Motor neuron (in vitro differentiated cells): ENCODE measurements at places on chromosomes 12 and 14.
A peak's percentile ranks its signal among the peaks of the same experiment; 100 is the strongest.

GRCh38 chr14:36750244-36750643 lies 88.6 kb downstream of the PAX9 start:
- no peak for ATAC-seq

GRCh38 chr14:95834496-95834895 lies 42.1 kb upstream of the TUNAR start:
- peak; percentile 70 for ATAC-seq

- peak; percentile 32 for ATAC-seq
Measured at GRCh38 chr12:27906127-27906500, 66.4 kb downstream of the PTHLH start.

- no peak for ATAC-seq
Measured at GRCh38 chr12:68292151-68292943, 38.9 kb upstream of the IL22 start.

DNA sequence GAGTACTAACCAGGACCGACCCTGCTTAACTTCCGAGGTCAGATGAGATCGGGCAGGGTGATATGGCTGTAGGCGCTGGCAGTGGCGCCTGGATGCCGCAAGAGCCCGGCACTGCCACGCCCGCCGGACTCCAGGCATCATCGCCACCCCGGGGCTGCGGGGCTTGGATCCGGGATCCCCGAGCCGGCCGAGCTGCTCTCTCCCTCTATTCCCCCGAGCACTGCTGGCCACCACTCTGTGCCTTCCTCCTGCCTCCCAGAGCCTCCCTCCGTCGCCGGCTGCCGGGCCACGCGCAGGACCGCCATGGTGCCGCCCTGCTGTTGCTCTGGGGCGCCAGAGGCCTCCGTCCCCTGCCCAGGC lies 153.2 kb upstream of the ALG10B start:
- ATAC-seq: no peak

GRCh38 chr14:55073856-55074255 lies 22.4 kb downstream of the MAPK1IP1L start:
- no peak for ATAC-seq

GRCh38 chr12:1216560-1216959 lies 225.5 kb downstream of the ERC1 start:
- ATAC-seq: peak; percentile 6

- ATAC-seq: no peak
Measured at GRCh38 chr14:32370714-32371113, 41.6 kb downstream of the AKAP6 start.

GRCh38 chr12:10361084-10361483 lies 28.8 kb downstream of the KLRK1 start:
- peak; percentile 20 for ATAC-seq

DNA sequence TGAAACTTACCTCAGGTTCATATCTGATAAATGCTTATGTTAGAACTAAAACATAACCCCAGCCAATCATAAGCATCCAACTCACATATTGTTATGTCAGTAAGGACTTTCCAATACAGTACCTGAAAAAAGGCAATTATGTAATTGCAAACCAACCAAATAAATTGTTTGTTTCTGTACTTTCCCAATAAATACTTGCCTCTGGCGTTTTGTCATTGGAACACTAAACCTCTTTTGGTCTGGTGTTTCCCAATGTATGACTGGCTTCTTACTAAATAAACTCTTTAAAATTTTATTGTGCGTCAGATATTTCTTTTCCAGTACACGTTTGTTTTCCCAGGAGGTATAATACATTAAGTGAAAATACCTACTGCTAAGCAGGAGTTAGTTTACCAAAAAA lies 6.7 kb upstream of the PTPRB start:
- ATAC-seq: no peak

DNA sequence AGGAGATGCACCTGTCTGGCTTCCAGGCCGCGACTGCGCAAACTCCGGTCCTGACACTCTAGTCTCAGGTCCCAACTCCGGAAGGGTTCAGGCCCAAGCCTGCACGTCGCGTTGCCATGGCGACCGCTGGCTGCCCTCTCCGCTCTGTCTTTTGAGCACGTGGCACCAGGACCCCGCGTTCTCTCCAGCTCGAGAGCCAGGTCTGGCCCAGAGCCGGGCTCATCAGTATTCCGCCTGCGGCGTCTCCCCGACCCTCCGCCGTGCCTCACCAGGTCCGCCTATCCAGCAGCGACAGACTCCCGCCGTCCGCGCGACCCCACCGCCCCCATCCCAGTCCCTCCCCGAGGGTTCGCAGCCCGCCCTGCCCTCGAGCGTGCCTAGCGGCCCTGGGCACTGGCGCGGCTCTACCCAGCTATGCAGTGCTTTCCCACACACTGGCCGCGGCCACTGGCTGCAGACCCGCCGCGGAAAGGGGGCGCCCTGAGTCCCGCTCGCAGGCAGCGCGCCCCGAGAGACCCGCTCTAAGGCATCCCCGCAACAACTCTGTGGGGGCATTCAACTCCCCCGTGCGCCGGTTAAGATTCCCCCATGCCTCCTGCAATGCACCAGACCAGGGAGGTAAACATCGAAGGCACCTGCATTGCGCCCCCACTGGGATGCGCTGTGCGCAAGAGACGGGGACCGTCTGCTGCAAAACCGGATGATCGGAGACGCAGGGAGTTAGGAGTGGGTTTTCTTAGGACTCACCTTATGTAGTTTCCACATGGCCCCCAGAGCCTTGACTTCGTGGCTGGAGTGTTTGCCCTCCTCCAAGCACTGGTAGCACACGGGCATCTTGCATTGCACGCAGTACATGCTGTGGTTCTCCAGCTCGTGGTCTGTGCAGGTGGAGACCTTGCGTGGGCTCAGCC lies 1.3 kb downstream of the TRIM9 start:
- peak; percentile 16 for ATAC-seq

DNA sequence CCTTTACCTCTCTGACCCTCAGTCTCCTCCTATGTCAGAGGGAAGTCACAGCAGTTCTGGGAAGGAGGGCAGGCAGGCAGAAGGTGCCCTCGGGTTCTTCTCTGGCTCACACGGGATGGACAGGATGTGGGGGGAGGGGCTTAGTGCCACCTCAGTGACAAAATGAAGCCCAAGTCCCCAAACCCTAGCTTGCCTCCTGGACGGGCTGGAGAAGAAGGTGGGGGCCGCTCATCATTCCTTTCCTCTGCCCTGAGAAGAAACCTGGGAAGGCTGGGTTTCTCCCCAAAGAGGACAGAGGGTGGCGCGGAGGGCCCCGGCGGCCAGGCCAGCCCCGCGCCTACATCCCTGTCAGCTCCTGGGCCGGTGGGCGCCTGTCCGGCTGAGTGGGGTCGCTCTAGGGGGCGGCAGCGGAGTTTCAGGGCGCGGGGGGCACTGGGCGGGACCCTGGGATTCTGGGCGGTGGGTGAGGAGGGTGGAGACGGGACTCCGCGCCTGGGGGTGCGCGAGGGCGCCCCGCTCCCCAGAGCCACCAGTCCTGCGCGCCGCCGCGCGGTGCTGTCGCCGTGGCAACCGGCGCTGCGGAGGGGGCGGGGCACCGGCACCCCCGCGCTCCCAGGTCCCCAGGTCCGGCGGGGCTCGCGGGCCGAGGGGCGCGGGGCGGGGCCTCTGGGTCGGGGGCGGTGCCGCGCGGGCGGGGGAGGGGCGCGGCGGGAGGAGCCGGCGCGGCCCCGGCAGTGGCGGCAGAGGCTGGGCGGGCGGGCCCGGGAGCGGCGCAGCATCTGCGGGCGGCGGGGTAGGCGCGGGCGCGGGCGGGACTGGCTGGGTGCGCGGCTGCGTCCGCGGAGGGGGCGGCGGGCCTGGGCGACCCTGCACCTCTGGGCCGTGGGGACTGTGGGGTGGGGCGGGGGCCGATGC lies at the start of gene TMEM121:
Gene TMEM121 (plus strand): TSS at position 723 of the 915 bp plus-strand sequence. CDS start 2,252 bp downstream, outside the sequence.
- ATAC-seq: peak; percentile 78
